ENCODE measurements at places on chromosomes 2 and 18.

DNA sequence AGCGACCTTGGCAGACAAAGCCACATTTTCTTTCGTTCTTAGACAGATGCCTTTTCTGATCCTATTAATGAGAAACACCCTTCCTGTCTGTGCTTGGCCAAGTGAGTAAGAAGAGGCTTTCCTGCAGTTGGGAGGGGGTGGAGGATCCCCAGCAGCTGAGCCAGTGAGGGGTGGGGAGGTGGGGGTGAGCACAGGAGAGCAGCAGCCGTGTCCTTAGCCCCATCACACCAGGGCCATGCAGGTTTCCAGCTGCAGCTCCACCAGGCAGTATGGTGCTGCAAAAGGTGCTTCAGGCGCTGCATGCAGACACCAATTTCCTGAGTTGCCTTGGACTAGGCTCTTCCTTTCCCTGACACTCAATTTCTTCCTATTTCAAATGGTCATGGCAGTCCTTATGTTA, 123.3 kb upstream of the SIX2 start:
- no peak for DNase-seq

DNA sequence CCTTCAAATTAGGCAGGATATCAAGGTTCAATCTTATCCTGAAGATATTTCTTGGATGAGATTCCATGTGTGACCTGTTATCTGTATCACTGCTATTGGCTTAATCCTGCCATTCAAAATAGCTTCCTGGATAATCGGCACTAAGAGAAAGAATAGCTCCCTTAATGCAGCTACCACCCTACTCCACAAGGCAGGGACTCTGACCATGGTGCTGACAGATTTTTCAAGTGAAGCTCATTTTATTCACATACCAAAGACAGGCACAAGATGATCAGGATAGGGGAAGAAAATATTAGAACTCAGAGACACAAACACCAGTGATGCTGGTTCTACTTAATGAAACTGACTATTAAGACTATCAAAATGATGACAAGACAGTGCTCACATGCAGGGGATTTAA, 74.9 kb downstream of the ORC4 start:
- no peak for DNase-seq

GRCh38 chr18:25174324-25174723, 177.6 kb downstream of the ZNF521 start:
- DNase-seq, result no peak

DNA sequence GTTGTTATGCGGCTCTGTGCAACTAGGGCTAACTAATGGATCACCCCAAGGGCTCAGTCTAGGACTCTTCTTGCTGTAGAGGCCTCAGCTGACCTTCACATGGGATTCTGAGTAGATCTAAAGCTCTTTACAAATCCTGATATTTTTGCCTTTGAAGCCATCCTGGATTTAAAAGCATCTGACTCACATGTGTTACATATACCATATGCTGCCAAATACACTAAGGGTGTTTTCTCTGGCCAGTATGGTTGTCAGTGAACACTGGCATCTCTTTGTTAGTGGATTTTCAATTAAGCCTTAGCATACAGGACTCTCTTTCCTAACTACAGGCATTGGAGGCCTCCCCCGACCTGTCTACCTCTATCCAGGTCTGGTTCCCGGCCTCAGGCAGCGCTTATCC, 992.8 kb upstream of the FANCL start:
- DNase-seq, result no peak

DNA sequence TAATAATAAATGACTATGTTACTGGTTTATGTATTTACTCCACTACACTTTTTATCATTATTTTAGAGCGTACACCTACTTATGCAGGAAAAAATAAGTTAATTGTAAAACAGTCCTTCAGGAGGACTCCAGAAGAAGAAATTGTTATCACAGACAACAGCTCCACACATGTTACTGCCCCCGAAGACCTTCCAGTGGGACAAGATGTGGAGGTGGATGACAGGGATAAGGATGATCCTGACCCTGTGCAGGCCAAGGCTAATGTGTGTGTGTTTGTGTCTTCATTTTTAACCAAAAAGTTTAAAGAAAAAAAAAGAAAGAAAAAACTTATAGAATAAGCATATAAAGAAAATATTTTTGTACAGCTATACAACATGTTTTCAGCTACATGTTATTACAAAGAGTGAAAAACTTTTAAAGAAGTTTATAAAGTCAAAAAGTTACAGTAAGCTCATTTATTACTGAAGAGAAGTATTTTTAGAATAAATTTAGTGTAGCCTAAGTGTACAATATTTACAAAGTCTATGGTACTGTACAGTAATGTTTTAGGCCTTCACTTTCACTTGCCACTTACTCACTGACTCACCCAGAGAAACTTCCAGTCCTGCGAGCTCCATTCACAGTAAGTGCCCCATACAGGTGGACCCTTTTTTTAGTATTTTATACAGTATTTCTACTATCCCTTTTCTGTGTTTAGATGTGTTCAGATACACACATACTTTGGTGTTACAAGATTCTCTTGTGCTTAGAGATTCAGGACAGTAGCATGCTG, 7.5 kb downstream of the TGFBRAP1 start:
- no peak for DNase-seq

DNA sequence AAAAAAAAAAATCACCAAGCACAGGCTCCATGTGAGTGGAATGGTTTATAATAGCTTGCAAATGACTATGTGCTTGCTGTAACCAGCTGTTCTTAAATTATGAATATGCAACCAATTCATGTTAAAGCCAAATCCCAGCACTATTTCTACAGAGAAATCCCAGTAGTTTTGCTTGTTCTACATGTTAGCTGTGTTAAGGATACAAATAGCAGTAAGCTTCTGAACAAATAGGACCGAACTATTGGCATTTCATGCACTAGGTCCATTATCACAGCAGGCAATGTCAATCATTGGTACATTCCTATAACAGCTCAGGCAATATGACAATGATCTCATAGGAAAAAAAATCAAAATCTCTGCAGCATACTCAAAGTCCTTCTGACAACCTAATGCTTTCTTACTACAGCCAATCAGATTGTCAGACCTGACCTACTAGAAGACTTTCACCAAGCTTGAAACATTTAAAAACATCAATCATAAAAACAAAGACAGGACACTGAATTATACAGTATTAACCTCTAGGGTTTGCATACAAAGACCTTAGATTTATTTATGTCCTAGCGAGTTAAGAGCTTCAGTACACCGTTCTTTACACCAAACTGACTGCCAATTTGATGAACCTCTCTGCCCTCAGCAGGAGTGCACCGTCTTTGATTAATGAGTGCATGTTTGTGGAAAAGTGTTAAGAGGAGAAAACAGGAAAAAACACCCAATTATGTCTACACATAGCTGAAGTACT, 6.4 kb downstream of the BAZ2B start:
- no peak for DNase-seq

DNA sequence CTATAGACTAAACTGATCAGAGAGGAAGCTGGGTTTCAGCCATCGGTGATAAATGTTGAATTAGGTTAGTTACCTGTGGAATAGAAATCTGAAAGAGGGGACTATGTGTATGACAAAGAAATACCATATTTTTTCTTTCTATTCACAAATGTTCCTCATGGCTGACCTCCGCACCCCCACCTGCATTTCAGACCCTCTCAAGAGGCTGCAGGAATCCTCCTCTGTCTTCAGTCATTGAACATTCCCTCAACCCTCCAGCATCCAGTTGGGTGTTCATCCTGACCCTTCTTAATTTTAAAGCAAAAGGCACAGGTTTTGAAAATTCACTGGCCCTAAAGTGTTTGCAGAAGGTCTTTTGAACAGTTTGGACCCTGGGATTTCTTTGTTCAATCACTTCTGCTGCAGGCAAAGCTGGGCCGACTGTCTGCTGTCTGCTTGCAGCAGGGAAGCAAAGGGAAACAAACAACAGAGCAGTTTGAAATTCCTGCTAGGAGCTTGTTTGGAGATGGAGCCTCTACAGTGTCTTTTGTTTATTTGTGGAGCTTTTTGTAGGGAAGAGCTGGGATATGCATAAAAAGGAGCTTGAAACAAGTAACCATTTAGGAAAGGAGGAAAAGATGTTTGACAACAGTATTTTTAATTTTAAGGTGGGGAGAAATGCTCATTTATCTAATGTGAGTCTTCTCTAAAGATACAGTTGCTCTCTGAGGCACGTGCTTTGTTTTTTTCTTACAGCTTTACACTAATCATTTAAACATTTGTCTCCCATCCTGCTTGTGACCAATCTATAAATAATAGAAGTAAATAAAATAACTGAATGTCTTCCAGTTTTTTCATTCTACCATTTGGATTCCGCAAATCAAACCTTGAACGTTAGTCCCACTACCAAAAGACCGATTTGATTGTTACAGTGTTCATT, 213.3 kb upstream of the MMADHC start:
- no peak for DNase-seq

DNA sequence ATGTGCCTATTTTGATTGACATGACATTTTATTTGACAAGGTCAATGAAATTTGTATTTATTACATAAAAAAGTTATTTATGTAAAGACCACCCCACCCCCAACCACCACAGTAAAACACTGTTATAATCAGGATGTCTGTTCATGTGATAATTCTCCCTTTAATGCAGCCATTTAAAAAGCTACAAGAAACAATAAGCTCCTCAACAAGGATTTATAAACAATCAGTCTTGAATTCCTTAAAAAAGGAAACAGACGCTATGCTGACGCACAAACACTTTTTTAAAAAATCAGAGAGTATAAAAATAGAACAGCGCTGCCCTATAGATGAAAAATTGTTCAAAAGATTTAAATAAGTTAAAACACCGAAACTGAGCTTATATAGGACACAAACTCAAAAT, 102.2 kb downstream of the SOS1 start:
- DNase-seq, result no peak

Measured in activated T-cell treated with anti-CD3 and anti-CD28 coated beads, Interleukin-2, amount 50 U/mL, for 72 hours (primary cell).